ENCODE measurements at places on chromosomes 2 and 18. TPM values are rescaled to one million over a fixed set of nuclear protein-coding genes. Genes with fewer than 3 reads are reported as not detected.

DNA sequence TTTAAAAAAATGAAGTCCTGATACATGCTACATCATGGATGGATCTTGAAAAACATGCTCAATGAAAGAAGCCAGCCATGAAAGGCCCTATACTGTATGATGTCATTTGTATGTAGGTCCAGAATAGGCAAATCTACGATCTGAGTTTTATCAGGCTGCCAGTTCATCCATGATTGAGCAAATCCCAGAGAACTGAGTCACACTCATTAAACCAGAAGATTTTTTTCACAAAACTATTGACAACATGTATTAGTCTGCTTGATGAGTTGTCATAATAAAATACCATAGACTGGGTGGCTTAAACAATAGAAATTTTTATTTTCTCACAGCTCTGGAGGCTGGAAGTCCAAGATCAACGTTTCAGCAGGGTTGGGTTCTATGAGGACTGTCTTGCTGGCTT is 130.7 kb downstream of the MREG start:
- no peak for DNase-seq

DNA sequence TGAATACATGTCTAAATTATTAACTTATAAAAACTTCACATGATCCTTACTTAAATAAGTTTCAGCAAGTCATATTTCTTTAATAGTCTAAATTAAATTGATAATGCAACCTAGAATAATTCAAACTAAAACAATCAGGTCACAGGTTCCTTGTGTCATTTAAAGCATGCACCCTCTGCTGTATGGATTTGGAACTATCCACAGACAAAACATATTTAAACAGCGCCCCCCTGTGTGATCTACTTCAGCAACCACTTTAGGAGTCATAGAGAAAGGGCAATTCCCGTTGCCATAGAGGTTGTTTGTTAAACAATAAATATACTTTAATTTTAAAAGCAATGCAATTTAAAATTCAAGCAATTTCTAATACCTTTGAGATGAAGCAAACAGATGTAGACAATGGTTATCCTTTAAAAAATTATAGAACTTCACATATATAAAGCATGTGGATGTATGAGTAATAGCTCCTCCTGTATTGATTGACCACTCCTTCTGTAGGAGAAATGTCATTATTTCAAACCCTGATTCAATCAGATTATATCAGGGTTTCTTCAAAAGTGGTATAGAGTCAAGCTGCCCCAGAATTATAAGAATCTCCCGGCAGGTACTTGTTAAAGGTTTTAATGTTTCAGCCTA is 21.2 kb downstream of the GRB14 start:
- no peak for DNase-seq

- no peak for DNase-seq
Measured at GRCh38 chr2:198756166-198756565, 701.6 kb downstream of the SATB2 start.

GRCh38 chr2:45194596-45194995 is 185.3 kb upstream of the SIX2 start:
- DNase-seq, result no peak

GRCh38 chr2:161825429-161825828 is 201.2 kb downstream of the SLC4A10 start:
- no peak for DNase-seq

DNA sequence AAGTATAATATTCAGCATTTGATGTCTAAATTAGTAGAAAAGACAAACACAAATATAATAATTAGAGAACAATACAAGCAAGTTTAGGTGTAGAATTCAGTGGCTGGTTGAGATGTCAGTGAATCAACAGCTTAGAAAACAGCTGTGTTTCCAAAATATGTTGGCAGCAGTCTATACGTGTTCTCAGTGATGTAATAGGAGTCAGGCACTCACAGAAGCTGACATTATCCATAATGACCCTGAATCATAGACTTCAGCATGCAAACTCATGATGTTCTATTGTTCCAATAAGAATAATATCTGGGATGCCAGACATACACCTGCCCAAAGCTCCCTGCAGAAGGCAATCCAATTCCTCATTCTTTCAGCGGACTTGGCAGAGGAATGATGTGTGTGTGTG is 164.7 kb downstream of the SLC8A1 start:
- no peak for DNase-seq

DNA sequence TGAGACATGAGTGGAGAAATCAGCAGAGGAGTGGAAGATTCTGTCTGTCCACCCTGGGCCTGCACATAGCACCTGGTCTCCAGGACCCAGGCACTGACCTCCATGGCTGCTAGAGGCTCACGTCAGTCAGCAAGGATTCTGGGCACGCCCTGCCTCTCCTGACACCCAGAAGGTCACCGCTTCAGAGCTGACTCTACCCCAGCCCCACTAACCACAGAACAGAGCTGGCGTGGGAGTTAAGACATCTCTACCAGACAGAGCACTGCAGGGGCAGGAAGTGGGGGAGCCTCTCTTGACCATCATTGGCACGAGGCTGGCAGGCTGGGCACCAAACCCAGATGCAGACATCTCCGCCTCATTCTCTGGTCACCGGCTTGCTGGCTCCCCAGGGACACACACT is 3.0 kb downstream of the ADCY3 start:
- no peak for DNase-seq

GRCh38 chr2:86140969-86141392 is 34.9 kb downstream of the PTCD3 start:
- no peak for DNase-seq

DNA sequence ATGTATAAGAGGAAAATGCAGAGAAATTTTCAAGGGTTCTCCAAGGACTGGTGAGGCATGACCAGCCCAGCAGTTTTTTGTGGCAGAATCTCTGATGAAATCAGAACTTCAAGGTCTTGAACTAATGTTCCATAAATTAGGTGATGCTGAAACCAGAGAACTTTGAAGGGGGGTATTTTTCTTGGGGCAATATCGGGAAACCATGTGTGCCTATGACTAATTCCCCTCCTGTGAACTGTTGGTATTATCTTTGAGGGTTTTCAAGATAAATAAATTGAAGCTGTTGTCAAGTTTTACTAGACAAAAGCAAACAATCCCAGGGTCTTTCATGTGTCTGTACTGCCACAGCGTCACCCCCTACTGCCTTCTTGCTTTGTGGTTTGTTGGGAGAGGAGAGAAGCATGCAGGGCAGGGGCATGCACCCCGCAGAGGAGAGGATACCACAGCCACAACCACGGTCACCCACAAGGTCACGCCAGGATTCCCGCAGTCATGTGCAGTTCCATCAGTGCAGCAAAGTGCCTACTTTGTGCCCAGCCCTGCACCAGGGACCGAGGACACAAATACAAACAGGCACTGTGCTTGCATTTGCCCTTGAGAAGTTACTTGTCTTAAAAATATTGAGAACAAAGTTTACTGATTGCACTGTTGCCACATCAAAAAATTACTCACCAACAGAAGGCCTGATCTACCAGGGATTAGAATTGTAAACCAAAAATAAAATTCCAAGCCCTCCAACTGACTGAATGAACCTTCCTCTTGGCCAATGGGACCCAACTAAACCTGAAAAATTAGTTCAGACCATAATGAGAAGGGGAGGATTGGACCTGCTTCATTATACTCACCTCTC is 413.3 kb upstream of the TRIB2 start:
- DNase-seq, result no peak

- DNase-seq, result no peak
Measured at GRCh38 chr2:240023792-240024191, 1.4 kb downstream of the NDUFA10 start.

DNA sequence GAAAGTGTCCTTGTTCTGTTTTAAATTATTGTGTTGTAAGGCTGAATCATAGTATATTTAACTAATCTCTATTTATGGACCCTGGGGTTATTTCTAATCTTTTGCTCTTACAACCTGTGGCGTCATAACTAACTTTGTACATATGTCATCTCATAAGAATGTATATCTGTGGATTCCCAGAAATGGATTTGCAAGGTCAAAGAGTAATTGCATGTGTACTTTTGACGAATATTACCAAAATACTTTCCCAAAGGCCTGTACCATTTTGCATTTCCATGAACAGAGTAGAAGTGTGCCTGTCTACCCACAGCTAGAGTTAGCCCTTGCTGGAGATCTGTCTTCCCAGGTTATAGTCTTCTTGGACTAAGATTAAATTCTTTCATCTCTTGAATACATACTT is 42.8 kb downstream of the SEMA4F start:
- no peak for DNase-seq

- no peak for DNase-seq
Measured at GRCh38 chr2:148721520-148721931, 77.0 kb downstream of the EPC2 start.

DNA sequence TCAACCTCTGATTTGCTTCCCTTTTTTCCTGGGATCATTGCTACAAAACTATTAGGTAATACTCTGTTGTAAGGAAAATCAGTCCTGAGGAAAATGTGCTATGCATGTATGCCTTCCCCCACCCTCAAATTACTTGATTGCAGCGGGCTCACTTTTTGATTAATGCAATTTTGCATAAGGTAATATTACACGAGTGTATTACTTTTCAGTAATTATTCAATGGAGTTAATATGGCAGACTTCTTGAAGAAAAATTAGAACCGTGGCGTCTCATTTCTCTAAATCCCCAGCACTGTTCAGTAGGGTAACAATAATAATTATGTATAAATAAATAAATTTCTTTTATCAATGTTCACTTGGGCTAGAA is 527.6 kb upstream of the FANCL start:
- no peak for DNase-seq

GRCh38 chr2:189511210-189511959 is 69.2 kb downstream of the SLC40A1 start:
- no peak for DNase-seq

DNA sequence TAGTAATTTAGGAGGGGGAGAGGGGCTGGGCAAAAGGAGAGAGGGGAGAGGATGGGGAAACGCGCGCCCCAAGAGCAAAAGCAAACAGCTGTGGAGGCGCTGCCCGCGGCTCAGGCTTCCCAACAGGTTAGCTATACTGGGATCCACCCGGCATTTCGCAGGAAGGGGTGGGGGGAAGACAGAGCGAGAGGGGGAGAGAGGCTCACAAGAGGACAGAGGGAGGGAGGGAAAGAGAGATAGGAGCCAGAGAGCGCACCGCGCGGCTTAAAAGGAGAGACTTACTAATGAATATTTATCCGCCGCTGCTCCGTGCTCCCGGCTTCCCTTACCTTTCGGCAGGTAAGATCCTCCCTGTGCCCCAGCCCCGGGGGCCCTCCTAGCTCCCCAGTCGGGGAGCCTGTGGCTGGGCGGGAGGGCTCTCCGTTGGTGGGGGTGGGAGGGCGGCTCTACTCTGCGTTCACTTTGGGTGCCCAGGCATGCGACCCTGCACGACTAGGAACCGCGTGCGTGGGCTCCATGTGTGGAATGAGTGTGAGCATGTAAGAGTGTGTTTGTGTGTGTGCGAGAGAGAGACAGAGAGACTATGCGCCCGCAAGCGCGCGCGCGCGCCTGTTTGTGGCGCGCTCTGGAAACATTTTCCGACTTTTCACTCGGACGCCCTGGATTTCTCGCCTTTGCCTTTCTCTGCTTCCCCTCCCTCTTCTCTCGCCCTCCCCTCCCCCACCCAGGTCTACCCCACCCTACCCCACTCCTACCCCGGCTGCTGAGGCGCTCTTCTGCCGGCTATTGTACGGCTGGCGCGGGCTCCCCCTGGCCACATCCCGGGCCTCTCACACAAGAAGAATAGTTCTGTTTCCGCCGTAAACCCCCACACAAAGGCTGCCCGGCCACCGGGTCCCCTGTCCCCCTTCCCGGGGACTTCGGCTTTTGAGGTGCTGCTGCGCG is 7.2 kb upstream of the SIX3 start:
- no peak for DNase-seq

GRCh38 chr2:164024396-164024795 is 288.6 kb upstream of the FIGN start:
- DNase-seq, result no peak

DNA sequence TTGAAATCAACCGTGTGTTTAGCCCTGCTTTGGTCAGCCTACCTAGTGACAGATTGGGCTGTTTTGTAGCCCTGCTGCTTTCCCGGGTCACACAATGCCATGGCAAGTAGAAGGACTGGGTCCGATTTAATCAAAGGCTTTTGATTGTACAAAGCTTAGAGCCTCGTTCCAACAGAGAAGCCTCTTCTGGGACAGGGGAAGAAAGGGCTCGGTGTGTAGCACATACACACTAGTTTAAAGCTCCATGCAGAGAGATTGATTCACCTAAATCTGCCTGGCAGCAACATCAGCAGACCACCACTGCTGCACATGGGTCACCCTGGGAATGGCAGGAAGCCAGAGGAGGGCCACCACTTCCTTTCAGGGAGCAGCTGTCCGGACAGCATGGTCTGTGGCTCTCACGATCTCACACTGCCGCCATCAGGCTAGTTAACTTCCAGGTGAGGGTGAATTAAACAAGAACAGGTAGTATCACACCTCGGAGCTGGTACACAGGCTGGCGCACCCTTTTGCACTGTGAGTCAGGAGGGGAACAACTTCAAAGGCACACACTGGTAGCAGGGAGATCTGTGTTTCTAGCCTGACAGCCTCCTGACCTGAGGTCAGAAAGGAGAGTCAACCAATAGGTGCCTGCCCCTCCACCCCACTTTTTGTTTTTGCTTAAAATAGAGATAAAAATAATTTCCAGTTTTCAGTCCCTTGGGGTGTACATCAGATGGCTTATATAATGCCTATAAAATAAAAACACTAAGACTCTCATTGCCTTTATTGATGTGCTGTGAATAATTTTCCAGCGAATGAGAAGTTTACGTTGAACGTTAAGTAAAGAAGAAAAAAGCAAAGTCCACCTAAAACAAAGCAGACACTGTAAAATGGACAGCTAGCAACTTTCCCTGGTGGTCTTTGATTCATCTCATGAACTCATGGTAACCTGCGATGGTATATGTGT is 108.5 kb downstream of the CDCA7 start:
- DNase-seq, result no peak

GRCh38 chr2:112792419-112792818 is 8.1 kb upstream of the IL1A start:
- no peak for DNase-seq

- no peak for DNase-seq
Measured at GRCh38 chr2:101775636-101776035, 78.1 kb downstream of the MAP4K4 start.

DNA sequence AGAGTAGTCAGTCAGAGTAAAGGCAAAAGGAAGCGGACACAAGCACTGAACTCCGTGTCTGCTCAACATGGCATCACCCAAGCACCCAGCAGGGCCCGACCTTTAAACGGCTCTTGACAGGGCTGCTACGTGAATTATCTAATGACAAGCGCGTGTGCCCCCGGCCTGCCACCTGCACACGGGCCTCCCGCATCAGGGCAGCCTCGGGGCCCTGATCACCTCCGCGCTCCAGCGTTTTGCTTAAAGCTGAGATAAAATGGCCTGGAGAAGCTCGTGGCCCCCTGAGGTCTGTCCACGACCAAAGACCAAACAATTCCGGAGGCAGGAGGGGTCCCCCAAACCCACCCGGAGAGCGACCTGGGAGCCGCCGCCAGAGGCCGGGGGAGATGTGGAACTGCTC is 376 bp downstream of the NDUFA10 start:
- no peak for DNase-seq

Gene COL3A1
- 350 TPM for total RNA-seq

Gene PSTPIP2
- total RNA-seq, result 1.8 TPM

Gene OTOS
- not detected for total RNA-seq

Gene STAM2
- 41.7 TPM for total RNA-seq

Gene CTLA4
- not detected for total RNA-seq

Gene COL4A4
- total RNA-seq, result 4.1 TPM

Gene SCYGR6
- total RNA-seq, result not detected

Gene ANKAR
- total RNA-seq, result 34.4 TPM

Gene COQ10B
- 23.8 TPM for total RNA-seq

Gene HOXD9
- 78.1 TPM for total RNA-seq

Gene NAGK
- 17.2 TPM for total RNA-seq

Gene MERTK
- 10.6 TPM for total RNA-seq

Gene NCKAP5
- total RNA-seq, result 0.55 TPM

Gene SLC19A3
- 0.55 TPM for total RNA-seq

Gene CTAGE1
- total RNA-seq, result not detected

Gene CCDC74A
- 17.5 TPM for total RNA-seq

Gene ADRA2B
- 5.4 TPM for total RNA-seq

Gene HRH4
- not detected for total RNA-seq

Gene CDK5R2
- not detected for total RNA-seq

Data from uterus (tissue), 4 donors.